ENCODE measurements at places on chromosomes 7 and 10. TPM values are rescaled to one million over a fixed set of nuclear protein-coding genes. Genes with fewer than 3 reads are reported as not detected.

GRCh38 chr7:151720280-151720679, 156.6 kb downstream of the PRKAG2 start:
- DNase-seq = no peak

DNA sequence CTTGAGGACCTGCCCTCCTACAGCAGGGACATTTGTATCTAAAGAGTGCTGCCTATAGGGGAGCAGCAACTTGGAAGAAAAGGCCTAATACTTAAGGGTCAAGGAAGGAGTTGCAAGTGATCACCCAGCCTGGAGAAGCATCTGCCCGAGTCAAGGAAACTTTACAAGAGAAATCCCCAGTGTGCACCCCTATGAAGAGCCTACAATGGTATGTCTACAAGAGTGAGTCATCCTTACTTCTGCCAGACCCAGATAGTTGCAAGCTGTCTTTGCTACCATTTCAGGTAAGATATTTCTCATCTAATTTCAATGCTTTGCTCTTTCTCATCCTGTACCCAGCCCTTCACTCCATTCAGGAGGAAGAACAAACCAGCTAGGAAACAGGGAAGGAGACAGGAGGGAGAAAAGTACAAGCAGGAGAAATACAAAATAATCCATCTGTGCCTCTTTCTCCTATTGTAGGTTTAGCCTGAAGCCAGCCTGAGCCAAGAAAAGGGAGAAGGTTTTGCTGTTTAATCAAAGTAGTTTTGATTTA, 34.4 kb upstream of the AGR3 start:
- no peak for DNase-seq

- DNase-seq = no peak
Measured at GRCh38 chr7:81416659-81417058, 353.2 kb downstream of the HGF start.

DNA sequence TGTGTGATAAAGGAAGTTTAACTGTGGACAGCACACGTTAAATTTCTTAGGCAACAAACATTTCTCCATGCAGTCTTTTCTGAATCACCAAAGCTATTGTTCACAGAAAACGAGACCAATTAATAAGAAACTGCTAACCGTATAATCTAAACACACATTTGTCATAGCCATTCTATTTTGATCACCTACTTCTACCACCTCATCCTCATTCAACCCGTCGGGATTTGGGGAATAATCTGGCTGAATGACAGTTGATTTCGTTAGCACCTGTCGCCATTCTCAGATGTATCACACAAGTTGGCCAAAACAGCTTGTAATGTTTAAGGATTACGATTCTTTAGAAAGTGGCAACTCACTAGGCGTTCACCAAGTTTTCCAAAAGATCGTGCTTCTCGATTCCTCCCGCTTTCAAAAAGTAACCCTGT, 1.2 kb downstream of the EZH2 start:
- no peak for DNase-seq

GRCh38 chr10:1601406-1601805, 135.9 kb downstream of the ADARB2 start:
- no peak for DNase-seq

BHLHA15 gene
- not detected for total RNA-seq

HABP2 gene
- not detected for total RNA-seq

CDK14 gene
- total RNA-seq = 30.4 TPM

SGCE gene
- total RNA-seq = 118 TPM
